Endothelial cell of umbilical vein (primary cell): ENCODE measurements at places on chromosomes 4 and X. TPM values are rescaled to one million over a fixed set of nuclear protein-coding genes. Genes with fewer than 3 reads are reported as not detected.

DNA sequence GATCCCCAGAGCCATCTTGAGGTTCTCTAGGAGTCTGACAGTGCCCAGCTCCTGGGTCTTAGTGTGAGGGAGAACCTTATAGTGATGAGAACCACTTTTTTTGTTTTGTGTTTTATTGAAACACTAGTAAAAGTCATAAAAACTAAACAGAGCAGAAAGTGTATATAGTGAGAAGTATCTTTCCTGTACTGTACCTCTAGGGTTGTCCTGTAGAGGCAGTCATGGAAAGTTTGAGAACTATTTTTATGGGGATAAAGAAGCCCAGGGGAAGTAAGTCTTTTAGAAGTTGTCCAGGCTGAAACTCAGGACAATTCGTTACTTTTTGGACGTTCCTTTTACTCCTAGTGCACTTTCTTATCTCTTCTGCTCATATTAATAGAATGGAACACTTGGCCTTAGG is 40.9 kb downstream of the ADH5 start:
- DNase-seq, result no peak
- H3K27ac ChIP-seq, result no peak overlapping the region
- H3K36me3 ChIP-seq, result peaks cover 12% of the 10 kb centered on the region
- no peak overlapping the region for H3K4me3 ChIP-seq
- H3K4me1 ChIP-seq, result no peaks in the 10 kb centered on the region
- no peaks in the 10 kb centered on the region for H3K27me3 ChIP-seq

GRCh38 chrX:270848-271367 is 10.3 kb upstream of the PLCXD1 start:
- H3K4me3 ChIP-seq, result no peak overlapping the region
- H3K27me3 ChIP-seq, result no peaks in the 10 kb centered on the region
- no peaks in the 10 kb centered on the region for H3K4me1 ChIP-seq
- no peak for DNase-seq

DNA sequence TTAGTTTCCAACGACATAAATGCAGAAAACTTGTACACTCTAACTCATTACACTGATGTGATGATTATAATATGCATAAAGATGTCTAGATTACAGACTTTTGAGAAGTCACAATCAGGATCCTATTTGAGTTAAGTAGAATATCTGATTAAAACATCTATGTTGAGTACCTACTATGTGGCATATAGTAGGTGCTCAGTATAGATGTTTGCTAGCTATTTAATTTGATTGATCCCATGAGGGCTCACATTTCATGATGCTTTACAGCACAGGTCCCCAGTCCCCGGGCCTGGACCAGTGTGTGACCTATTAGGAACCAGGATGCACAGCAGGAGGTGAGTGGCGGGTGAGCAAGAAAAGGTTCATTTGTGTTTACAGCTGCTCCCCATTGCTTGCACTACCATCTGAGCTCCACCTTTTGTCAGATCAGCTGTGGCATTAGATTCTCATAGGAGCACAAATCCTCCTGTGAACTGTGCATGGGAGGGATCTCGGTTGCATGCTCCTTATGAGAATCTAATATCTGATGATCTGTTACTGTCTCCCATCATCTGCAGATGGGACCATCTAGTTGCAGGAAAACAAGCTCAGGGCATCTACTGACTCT is 33.0 kb upstream of the CXCL8 start:
- no peak for DNase-seq
- H3K27me3 ChIP-seq, result no peaks in the 10 kb centered on the region
- peak overlapping the region; percentile 74 for H3K27ac ChIP-seq
- no peaks in the 10 kb centered on the region for H3K36me3 ChIP-seq
- H3K4me1 ChIP-seq, result peaks cover 64% of the 10 kb centered on the region
- H3K4me3 ChIP-seq, result no peak overlapping the region

PDZD4 gene
- total RNA-seq, result 0.09 TPM in 2 replicates

PABPC1L2B gene
- not detected in 2 replicates for total RNA-seq

- H3K27ac ChIP-seq, result peak overlapping the region; percentile 54
- peaks cover 14% of the 10 kb centered on the region for H3K4me1 ChIP-seq
- no peak overlapping the region for H3K4me3 ChIP-seq
- no peaks in the 10 kb centered on the region for H3K27me3 ChIP-seq
These were observed 35.2 kb downstream of the SLC25A5 start for GRCh38 chrX:119503484-119503861.
